ENCODE measurements at places on chromosomes 16 and 17.

DNA sequence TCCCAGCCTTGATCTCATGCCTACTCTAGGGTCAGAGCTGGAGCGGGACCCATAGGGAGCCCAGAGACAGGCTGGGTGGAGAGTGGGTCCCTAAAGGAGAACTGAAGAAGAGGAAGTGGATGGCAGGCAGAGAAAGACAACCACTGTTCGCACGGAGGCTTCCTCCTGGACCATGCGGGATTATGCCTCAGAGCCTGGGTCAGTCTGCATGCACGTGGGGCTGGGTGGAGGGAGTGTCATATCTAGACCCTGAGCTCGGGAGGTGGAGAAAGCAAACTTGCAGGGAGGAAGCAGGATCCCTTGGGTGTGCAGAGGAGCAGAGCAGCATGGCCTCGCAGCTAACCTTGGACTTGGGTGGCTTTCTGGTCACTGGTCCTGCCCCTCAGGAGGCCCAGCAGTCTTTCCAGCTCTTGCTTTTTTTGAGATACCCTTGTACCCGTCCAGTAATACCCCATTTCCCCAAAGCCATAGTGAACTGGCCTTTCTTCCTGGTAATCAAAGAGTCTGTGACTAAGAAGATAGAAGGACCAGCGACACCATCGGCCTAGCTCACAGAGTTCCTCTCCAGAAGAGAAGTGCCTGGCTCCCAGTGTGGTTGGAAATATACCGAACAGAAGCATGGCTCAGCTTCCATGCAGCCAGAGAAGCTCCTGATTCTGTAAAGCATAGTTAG is 344.2 kb downstream of the CPPED1 start:
- no peak for DNase-seq

GRCh38 chr16:49604602-49605001 is 231.0 kb downstream of the C16orf78 start:
- DNase-seq, result no peak

GRCh38 chr17:4591529-4591928 is 7.2 kb downstream of the SMTNL2 start:
- no peak for DNase-seq

DNA sequence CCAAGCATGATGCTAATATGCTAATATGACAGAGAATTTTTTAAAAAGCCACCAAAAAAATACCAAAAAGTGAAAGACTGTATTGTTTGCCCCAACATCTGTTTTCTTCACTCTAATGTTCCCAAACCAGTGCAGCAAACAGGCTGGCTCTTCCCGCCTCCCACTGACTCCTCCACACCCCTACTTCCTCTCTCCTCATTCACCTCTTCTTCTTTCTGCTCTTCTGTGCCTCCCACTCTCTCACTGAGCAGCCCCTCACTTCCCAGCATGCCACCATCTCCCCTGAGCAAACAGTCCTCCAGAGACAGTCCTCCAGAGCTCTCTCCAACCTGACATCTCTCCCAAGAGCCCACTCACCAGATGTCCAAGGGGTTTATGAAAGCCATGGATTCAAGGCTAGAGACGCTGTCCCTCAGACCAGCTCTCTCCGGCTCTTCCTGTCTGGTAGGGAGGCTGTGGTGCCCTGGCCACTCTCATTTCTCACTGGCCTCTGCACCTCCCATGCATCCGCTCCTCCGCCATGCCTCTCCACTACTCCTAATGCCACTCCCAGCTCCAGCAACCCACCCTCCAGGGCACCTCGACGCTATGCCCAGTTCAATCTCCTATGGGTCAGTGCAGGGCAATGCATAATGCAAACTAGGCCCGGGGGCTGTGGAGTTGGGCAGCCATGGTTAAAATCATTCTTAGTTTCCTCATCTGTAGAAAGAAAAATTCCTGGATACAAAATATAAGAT is 52.9 kb downstream of the ANKRD11 start:
- DNase-seq, result no peak

- peak; percentile 82 for DNase-seq
These were observed at the start of gene RASL10B for GRCh38 chr17:35731239-35731916. TSS of gene RASL10B (plus strand) at chr17:35731639. CDS start at chr17:35735185, 3,546 bp downstream.

DNA sequence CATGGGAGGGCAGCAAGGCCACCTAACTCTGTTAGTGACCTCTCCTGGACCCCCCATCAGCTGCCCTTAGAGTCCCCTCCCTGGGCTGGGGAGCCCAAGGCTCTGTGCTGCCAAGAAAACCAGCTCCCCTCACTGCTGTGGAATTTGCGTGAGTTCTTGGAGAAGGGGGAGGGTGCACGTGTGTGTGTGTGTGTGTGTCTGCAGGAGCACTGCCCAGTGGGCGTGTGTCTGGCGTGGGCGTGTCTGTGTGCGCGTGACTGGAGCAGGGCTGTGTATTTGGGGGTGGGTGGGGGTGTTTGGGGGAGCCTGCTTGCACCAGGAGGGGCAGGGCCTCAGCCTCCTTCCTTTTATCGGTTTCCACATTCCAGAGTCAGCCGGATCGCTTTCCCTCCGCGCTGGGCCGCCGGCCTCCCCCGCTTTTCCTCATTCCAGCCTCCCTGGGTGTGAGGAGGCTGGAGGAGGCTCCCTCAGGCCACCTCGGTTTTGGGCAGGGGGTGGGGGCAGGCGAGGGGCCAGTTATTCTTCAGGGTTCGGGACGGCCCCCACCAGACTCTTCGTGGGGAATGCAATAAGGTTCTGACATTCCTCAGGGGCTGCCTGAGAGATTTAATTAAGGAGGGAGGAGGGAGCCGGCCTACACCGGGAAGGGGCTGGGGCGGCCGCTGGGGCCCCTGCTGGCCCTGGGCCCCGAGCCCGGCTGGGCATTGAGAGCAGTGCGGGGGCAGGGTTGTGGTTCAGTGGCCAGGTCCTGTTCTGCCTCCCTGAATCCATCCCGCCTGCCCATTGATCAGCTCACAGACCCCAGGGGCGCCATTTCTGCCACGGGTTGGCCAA is 2.5 kb downstream of the VASN start:
- peak; percentile 70 for DNase-seq

DNA sequence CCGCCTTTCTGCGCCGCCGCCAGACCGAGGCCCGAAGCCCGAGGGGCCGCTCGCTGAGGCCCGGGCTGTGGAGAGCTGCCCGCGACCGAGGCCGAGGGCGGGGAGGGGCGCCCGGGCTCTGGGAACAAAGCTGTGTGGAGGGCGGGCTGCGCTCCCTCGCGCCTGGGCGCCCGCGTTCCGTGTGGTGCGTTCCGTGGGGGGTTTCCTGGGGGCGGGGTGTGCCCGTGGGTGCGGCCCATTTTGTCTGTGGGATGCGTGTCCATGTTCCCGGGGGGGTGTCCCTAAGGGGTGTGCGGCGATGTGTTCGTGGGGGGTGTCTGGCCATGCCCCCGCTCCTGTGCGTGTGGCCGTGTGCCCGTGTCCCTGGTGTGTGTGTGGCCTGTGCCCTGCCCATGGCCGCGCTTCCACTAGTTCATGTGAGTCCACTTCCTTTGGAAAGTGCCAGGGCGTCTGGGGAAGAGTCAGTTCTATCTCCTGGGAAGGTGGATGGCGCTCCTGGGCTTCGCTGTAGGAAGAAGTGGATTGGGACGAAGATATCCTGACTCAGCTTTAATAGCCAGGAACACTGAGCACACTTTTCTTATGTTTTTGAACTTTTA is 520 bp downstream of the JPT2 start:
- DNase-seq, result no peak

GRCh38 chr16:2790631-2791030 is 3.3 kb upstream of the PRSS33 start:
- no peak for DNase-seq

DNA sequence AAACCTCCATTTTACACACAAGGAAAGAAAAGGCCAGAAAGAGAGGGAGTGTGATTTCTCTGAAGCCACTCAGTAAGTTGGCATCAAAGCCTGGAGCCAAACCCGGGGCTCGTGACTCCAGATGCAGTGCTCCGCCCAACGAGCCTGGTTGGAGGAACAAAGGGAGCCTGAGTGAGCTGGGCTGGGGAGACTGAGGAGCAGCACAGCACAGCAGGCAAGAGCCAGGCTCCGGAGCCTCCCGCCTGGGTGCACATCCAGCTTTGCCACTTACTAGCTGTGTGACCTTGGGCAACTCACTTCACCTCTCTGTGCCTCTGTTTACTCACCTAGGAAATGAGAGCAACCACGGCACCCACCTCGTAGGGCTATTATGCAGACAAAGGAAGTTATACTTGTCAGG is 5.6 kb downstream of the GSG1L start:
- no peak for DNase-seq

- DNase-seq, result no peak
These were observed 11.4 kb downstream of the CNP start for GRCh38 chr17:41977991-41978390.

- DNase-seq, result no peak
These were observed 107.8 kb upstream of the WSCD1 start for GRCh38 chr17:5962371-5962770.

GRCh38 chr17:4173781-4174180 is 30.8 kb downstream of the CYB5D2 start:
- no peak for DNase-seq

DNA sequence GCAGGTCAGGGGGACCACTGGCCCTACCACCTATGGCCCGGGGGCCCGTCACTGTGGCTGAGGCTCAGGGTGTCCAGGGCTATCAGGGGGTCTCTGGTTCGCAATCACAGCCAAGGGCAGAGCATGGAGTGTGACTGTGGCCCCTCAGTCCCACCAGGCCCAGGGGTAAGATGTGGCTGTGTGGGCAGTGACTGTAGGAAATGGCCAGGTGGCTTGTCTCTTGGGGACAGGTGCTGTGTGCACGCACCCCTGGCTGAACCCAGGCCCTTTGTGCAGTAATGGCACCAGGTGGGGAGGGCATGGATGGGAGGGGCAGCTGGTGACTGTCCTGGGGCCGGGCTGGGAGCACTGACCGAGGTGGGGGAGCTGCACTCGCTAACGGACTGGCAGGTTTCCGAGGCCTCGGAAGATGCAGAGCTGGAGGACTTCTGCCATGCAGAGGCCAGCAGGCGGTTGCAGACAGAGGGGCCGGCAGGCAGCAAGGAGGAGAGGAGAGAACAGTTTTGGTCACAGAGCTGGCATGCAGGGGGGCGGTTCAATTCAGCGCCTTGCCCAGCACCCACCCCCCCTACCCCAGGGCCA is 18.8 kb downstream of the IL34 start:
- DNase-seq, result no peak

Data from nephron progenitor cell (in vitro differentiated cells).